Bronchus fibroblast of lung (primary cell): ENCODE measurements at places on chromosomes 7 and 10. TPM values are rescaled to one million over a fixed set of nuclear protein-coding genes. Genes with fewer than 3 reads are reported as not detected.

The RHOBTB1 gene
- total RNA-seq = 15.6 and 22.2 TPM in 2 replicates

The CTNNA3 gene
- total RNA-seq = not detected in 2 replicates

The TMEM273 gene
- total RNA-seq = not detected in 2 replicates

The DGKB gene
- total RNA-seq = not detected in 2 replicates

The OPN1SW gene
- not detected in 2 replicates for total RNA-seq

The IL15RA gene
- 2.5 and 6.1 TPM in 2 replicates for total RNA-seq

The GNAT3 gene
- total RNA-seq = not detected in 2 replicates

The NEBL gene
- total RNA-seq = 1.2 and 1.3 TPM in 2 replicates

The GHRHR gene
- not detected in 2 replicates for total RNA-seq

The SOSTDC1 gene
- 0.15 and 0.17 TPM in 2 replicates for total RNA-seq

The DENND2A gene
- 3.2 and 4.3 TPM in 2 replicates for total RNA-seq

The NUTM2E gene
- not detected in 2 replicates for total RNA-seq

The ZMIZ2 gene
- 16.0 and 21.3 TPM in 2 replicates for total RNA-seq

The FBXO24 gene
- total RNA-seq = 0.50 and 1.0 TPM in 2 replicates

The UPK3B gene
- not detected in 2 replicates for total RNA-seq

The GRID2IP gene
- total RNA-seq = 0.15 and 0.17 TPM in 2 replicates

The OPALIN gene
- not detected in 2 replicates for total RNA-seq

The HOXA6 gene
- 3.0 and 3.9 TPM in 2 replicates for total RNA-seq

The NPY4R2 gene
- not detected in 2 replicates for total RNA-seq

The TRPV5 gene
- total RNA-seq = not detected in 2 replicates

The TSPAN33 gene
- total RNA-seq = 0.30 and 0.67 TPM in 2 replicates

The BAMBI gene
- total RNA-seq = 1.8 and 2.5 TPM in 2 replicates

The WDR86 gene
- 3.9 and 6.7 TPM in 2 replicates for total RNA-seq

The SPAM1 gene
- total RNA-seq = not detected in 2 replicates

The ELMO1 gene
- total RNA-seq = under 0.01 and 1.6 TPM in 2 replicates

The SLC18A3 gene
- total RNA-seq = not detected in 2 replicates

The PLXNA4 gene
- under 0.01 and 0.15 TPM in 2 replicates for total RNA-seq

The FGL2 gene
- total RNA-seq = 0.15 and 0.34 TPM in 2 replicates

The AP3M1 gene
- total RNA-seq = 24.0 and 26.0 TPM in 2 replicates

The STEAP1 gene
- 30.0 and 39.5 TPM in 2 replicates for total RNA-seq

The WNT16 gene
- 0.15 and 0.17 TPM in 2 replicates for total RNA-seq

The MSMB gene
- not detected in 2 replicates for total RNA-seq

The OPN4 gene
- total RNA-seq = not detected in 2 replicates

The SHTN1 gene
- total RNA-seq = 0.67 and 0.74 TPM in 2 replicates

The IFIT1B gene
- not detected in 2 replicates for total RNA-seq
